ENCODE measurements at places on chromosomes 16 and 17. TPM values are rescaled to one million over a fixed set of nuclear protein-coding genes. Genes with fewer than 3 reads are reported as not detected.
A peak's percentile ranks its signal among the peaks of the same experiment; 100 is the strongest.

DNA sequence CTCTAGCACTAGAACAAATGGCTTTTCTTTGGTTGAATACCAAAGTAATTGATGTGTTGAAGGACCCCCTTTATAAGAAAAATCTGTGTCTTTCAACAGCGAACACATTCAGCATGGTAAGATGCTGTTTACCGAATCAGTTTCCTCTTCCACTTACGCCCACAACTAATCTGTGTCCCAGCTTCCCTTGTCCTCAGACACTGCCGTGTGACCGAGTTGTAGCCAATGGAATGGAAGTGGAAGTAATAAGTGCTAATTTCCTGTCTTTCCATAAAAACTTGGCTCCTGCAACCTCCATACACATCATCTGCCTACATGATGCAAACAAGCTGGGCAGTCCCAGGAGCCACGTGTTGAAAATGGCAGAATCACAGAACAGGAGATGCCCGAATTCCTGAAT lies 10.4 kb downstream of the CDIPT start:
- no peak for DNase-seq

DNA sequence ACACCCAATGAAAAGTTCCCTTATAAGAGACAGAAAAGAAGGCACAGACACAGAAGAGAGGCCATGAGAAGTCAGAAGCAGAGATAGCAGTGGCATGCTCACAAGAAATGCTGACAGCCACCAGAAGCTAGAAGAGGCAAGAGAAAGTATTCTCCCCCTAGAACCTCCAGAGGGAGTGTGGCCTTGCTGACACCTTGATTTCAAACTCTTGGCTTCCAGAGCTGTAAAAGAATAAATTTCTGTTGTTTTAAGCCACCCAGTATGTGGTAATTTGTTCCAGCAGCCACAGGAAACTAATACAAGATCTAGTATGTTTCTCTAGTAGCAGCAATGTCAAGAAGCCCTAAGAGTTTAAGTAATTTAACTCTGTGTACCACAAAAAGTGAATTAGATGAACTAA lies 87.2 kb upstream of the NOG start:
- no peak for DNase-seq

DNA sequence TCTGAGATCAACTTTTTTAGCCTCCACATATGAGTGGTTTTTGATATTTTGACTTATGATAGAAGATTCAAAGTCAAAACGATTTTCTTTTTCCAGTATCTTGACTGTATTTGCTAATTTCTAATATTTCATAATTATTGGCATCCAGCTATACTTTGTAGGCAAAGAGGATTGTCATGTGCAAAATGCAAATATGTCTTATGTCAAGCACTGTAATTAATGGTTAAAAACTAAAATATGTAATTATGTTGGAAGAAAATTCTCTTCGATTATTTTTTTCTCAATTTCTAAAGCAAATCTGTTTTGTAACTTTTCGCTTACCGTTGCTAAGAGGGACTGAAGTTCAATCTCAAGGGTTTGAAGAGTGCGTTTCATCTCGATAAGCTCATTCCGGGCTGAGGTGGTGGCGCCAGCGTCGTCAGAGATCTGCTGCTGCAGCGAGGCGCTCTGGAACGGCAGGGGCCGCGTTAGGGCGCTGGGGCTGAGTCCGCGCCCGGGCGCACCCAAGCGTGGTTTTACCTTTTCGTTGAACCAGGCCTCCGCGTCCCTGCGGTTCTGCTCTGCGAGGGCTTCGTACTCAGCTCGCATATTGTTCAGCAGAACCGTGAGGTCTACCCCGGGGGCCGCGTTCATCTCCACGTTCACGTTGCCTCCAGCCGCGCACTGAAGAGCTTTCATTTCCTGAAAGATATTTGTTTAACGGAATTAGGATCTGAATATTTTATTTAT lies 3.0 kb downstream of the KRT27 start:
- peak; percentile 14 for DNase-seq

DNA sequence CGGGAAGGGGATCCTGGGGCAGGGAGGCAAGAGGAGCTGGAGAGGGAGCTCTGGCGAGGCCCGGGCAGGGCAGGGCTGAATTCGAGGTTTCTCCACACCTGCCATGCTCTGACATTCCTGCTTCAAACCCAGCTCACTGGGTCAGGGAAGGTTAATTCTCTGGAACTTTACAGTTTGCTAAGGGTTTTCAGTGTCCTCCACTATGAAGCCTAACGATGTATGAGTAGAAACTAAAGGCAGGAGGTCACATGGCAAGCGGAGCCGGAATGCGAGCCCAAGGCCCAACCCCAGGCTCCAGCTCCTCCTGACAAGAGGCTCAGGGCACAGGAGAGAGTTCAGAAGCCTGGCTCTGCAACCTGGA lies 29.2 kb downstream of the DCAKD start:
- DNase-seq: no peak

- no peak for DNase-seq
These were observed 46.3 kb downstream of the C16orf78 start for GRCh38 chr16:49419862-49420261.

- no peak for DNase-seq
These were observed 21.5 kb downstream of the GFOD2 start for GRCh38 chr16:67697422-67698185.

DNA sequence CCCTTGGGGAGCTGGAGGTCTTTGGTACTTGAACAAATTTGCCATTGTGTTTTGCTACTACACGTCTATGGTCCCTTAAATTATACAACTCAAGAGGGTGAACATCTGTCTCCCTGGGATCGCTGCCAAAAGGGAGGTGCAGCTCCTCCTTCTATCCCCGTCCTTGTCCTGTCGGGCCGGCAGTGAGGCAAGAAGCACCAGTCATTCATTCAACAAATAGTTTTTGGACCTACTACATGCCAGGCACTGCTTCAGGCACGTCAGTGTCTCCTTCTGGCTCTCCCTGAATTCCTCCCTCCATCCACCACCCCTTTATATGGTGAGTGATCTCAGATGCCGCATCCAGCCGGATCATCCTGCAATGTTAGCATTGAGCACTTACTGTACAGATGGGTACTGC lies 2.2 kb upstream of the RPL38 start:
- DNase-seq: no peak

DNA sequence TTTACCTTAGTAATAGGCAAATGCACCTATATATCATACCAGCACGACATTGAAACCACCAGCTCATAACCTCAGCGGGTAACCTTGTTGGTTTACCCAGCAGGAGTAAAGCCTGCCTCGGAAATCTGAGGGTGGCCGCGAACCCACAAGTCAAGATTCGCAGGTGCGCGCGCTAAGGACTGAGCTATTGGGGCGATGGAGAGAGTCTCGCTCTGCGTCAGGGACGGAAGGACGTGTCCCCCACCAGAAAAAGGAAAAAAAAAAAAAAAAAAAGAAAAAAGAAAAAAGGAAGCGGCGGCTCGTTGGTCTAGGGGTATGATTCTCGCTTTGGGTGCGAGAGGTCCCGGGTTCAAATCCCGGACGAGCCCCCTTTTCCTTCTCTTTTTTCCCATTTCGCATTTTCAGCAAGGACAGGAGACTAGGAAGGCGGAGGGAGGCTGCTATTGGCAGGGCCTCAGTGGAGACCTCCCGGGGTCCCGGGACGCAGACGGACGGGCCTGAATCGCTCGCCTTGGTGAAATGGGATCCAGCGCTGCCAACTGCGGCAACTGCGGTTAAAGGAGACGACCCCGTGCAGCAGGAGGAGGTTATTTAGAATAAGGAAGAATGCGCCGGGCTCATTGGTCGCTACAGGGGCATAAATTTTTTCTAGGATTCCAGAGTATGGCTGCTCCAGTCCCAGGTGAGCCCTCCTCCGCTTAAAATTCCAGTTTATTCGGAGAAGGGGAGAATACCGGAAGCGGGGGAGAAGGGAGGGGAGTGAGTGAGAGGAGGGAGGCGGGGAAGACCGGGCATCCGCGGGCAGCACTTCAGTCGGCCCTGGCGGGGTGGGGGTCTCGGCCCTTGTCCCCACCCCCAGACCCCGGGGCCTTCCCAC lies at the start of gene OR1F1:
OR1F1 (plus strand) TSS at position 407 of the 877 bp plus-strand sequence.
- DNase-seq: peak; percentile 77

- peak; percentile 18 for DNase-seq
These were observed 631 bp downstream of the RETREG3 start for GRCh38 chr17:42608305-42609181.

DNA sequence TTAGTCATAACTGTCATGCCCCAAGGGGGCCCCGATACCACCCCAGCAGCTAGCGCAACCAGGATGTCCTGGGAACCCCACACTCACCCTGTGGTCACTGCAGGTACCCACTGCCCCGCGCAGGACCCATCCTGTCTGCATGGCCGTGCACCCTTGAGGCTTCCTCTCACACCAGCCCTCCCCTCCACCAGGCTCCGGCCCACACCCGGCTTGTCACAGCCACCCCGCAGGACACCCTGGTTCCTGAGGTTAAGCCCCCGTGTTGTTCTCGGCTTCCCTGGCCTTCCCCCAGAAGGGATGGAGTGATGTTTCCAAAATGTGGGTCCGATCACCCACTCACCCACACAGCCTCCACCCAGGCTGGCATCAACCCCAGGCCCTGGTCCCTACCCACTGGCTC lies 7.5 kb downstream of the DNASE1L2 start:
- no peak for DNase-seq

PRR15L gene
- polyA plus RNA-seq: 0.36 TPM

OR2C1 gene
- 0.39 TPM for polyA plus RNA-seq

UTS2R gene
- not detected for polyA plus RNA-seq

RTN4RL1 gene
- 0.25 TPM for polyA plus RNA-seq

FBXL19 gene
- 0.16 TPM for polyA plus RNA-seq

ULK2 gene
- polyA plus RNA-seq: 9.1 TPM

DOK4 gene
- polyA plus RNA-seq: 4.7 TPM

LPO gene
- polyA plus RNA-seq: not detected
